ENCODE measurements at places on chromosomes 11 and 22.

GRCh38 chr11:30914143-30914762 lies 328.1 kb upstream of the MPPED2 start:
- peak; percentile 32 for DNase-seq

- DNase-seq = peak; percentile 26
These were observed 1.4 kb downstream of the FDX1 start for GRCh38 chr11:110431051-110431672.

- DNase-seq = no peak
These were observed 203.5 kb upstream of the E2F8 start for GRCh38 chr11:19444231-19444630.

DNA sequence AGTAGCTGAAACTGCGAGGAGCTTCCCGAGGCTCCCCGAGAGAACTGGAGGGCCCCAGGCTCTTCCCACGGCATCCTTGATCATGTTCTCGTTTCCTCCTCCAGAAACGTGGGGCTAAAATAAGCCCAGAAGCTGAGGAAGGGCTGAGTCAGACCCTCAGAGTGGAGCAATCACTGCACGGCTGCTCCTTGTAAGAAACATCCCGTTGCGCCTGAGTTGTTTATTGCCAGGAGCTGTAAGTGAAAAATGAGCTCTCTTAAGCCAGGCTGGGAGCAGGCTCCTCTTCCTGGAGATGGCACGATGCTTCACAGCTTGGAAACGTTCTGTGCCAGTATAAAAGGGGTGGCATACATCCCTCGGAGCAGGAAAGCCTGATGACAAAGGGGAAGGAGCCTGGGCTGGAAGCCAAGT lies 47.3 kb upstream of the SYN3 start:
- peak; percentile 41 for DNase-seq

Data from HT1080 (cell line).